ENCODE measurements at places on chromosomes 4 and X. TPM values are rescaled to one million over a fixed set of nuclear protein-coding genes. Genes with fewer than 3 reads are reported as not detected.

- no peak for DNase-seq
These were observed 106.4 kb upstream of the GPM6B start for GRCh38 chrX:13923289-13923688.

DNA sequence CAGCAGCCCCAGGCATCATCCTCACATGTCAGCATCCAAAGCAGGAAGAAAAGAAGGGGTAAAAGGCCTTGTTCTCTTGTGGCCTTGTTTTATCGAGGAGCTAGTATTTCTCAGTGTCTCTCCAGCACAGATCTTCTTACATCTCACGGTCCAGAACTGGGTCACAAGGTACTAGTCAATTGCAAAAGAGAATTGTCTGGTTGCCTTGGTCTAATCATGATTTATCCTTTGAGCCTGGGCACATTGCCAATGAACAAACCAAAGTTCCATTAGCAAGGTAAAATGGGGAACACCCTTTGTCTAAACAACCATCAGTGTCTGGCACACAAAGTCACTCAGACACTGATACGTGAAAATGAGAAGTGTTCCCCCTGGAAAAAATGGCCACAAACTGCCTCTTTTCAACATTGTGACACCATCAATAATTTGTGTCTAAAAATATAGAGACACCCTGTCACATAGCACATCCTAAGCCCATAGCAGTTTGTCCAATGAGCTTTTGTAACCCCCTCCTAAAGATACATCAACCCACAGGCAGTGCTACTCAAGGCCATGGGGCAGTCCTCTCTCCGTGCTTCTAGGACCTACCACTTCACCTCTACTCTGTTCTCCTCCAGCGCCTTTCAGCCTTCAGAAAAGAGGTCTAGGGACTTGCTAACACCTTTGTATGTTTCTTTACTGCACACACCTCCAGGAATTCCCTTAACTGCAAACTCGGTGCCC, 534.4 kb downstream of the MID1IP1 start:
- no peak for DNase-seq

DNA sequence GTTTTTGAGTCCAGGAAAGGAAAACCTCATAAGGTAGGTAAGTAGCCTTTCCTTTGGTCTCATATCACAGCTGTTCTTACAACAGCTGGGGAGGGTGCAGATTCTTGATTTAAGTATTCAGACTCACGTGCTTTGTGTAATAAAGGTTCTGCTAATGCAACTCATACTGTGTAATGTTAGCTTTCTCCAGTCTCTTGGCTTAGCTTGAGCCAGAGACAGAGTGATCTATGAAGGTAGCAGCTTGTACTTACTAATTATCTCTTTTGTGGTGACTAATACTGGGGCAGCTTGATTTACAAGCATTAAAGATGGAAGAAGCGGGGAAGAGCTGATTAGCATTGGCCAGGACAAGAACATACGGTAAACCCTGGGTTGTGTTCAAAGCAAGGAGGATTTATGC, 80.3 kb downstream of the LNX1 start:
- DNase-seq, result no peak

GRCh38 chrX:42274151-42274550, 350.8 kb upstream of the CASK start:
- no peak for DNase-seq

DNA sequence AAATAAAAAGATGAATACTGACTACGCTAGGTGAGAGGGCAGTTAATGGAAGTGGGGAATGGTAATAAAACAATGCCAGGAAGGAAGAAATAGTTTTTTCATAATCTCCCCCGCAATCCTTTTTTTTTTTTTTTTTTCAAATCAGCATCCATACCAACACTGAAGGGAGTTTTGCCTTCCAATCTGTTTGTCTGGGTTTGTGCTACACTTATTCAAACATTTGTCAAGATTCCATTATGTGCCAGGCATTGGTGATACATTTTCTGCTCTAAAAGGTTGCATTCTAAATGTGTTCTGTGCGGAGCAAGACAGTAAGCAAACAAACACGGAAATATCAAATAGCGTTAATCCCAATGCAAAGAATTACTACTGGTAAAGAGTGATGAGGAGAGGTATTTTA, 437.9 kb upstream of the BOD1L1 start:
- no peak for DNase-seq

GUCY1B1 gene
- 8.0 TPM for total RNA-seq

GRCh38 chr4:37805091-37805490, 21.4 kb upstream of the PGM2 start:
- no peak for DNase-seq

CDX4 gene
- total RNA-seq, result not detected

GRCh38 chr4:22463179-22463578, 52.7 kb downstream of the ADGRA3 start:
- no peak for DNase-seq

- DNase-seq, result no peak
These were observed 102.9 kb downstream of the GATB start for GRCh38 chr4:151657896-151658295.

DNA sequence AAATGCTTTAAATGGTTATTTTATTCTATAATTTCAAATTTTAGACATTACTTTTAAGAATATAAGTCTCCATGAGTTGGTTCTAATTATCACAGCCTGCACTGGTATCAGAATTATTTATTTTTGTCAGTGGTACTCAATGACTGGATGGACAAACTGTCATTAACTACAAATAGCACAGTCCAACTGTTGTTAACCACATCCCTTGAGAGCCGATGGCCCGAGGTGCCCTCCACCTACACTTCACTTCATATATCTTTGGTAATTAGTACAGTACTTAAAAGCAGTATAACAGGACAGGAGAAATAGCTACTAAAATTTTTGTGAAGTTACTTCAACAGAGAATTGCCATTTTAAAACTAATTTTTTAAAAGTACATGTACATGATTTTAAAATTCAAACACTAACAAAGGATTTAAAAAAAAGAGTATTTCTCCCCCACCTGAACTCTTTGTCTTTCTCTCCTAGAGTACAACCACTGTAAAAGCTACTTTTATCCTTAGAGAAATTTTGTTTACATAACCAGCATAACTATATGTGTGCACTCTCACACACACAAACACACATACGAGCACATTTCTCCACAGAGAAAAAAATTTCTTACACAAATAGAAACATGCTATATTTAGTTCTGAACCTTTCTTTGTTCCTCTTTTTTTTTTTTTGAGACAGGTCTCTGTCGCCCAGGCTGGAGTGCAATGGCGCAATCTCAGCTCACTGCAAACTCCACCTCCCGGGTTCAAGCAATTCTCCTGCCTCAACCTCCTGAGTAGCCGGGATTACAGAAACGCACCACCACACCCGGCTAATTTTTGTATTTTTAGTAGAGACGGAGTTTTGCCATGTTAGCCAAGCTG, 6.5 kb downstream of the TIFA start:
- no peak for DNase-seq

DNA sequence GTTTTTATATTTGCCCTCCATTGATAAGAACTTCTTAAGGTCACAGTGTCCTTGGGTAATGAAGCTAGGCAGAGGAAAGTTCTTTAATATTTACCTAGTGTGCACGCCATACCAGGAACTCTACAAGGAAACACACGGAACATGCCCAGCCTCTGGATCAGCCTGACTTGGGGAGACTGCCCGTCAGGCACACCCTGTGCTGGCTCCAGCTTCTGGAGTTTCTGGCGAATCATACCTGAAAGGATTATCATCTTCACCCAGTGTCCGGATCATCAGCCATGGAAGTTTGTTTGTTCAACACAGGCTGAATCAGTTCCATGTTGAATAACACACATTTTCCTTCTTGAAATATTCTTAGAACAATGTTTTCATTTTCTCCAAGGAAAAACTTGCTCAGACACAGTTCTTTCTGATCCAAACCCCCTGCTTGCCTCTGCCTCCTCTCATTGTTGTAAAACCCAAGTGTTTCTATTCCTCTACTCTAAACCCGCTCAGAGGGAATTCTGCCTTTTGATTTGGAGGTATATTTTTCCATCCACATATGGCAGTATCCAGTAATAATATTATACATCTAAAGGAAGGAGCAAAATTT, 176.7 kb downstream of the SHROOM3 start:
- DNase-seq, result peak; percentile 68

GRCh38 chr4:109155084-109155483, 147.4 kb downstream of the COL25A1 start:
- DNase-seq, result no peak

DNA sequence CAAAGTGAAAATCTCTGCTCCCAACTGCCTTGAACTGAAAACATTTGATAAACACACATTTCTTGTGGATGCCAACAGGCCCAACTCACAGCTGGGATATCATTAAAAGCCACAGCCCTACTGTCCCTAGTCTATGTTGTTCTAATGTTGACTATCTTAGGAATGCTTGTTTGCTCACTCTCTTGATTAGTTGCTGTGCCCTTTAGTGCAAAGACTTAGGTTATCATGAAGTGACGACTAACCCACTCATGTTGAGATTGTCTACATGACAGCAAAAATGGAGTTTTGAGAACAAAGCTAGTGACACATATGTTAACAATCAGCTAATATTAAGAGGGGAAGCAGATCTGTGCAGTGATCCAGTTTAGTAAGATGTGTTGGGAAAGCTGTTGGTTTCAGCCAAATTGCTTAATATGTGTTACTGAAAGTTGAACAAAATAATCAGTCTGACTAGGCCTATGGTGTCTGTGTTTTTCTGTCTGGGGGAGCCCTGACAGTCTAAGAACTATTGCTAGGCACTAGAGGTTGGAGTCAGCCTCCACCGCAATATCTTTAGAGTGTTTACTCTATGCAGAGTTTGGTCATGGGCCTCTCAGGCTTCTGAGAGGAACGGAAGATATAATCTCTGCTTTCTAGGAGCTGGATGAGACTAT, 125.5 kb downstream of the ATG4A start:
- no peak for DNase-seq

Measured in right cardiac atrium (tissue), 5 donors.